ENCODE measurements at places on chromosomes 4 and X.
A peak's percentile ranks its signal among the peaks of the same experiment; 100 is the strongest.

- peak; percentile 77 for DNase-seq
Measured at GRCh38 chr4:56908206-56909085, 746 bp downstream of the REST start.

DNA sequence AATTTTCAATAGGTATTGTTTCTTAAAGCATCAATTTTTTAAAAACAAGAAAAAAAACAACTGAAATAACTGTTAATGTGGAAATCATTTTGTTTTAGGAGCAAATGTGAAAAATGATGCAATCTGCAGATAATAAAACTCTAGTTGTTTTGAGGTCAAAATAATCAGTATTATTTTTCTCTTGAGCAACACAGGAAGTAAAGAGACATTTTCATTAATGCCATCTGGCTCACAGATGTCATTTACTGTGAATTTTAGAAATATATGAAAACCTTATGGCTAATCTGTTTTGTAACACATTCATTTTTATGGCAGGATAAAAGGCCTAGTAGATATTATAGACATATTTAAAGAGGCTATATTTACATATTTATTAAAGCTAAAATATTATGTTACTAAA is 141.6 kb downstream of the PCDH18 start:
- no peak for DNase-seq

- DNase-seq: no peak
Measured at GRCh38 chr4:94583914-94584641, 132.3 kb downstream of the PDLIM5 start.

DNA sequence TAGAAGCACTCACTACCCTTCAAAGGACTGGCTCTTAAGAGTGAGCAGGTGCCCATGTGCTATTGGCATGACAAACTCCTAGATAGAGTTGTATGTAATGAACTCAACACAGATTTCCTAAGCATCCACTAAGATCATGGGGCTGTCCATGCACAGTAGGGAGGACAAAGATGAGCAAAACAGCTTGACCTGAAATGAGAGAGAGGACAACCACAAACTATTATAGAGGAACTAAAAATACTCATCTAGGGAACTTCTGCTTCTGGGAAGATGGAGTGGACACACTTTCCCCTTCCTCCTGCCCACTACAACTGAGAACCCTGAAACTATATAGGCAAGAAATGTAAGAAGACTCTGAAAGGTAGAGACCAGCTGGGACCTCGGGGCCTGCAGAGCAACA is 20.8 kb upstream of the TMEM128 start:
- no peak for DNase-seq

GRCh38 chr4:37754410-37755185 is 68.4 kb upstream of the RELL1 start:
- DNase-seq: no peak

GRCh38 chr4:102439812-102440211 is 61.3 kb upstream of the NFKB1 start:
- no peak for DNase-seq

DNA sequence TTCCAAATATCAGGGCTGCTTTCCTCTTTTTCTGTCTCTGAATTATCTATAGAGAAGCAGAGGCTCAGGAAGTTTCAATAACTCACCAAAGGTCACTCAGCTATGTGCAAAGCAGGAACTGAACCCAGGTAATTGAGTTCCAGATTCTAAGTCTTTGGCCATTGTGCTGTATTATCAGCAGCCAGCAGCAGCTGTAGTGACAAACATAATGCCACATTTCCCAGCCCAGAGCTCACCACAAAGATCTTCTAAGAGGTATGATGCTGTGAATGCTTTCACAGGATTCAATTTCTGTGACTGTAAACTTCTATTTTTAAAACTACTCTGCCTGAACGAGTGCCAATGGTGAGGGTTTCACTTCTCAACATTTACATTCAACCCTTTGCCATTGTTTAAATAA is 56.4 kb downstream of the SPOCK3 start:
- DNase-seq: no peak

GRCh38 chrX:34300871-34301270 is 168.8 kb upstream of the FAM47A start:
- no peak for DNase-seq

- no peak for DNase-seq
Measured at GRCh38 chrX:38287674-38288073, 39.6 kb downstream of the RPGR start.

DNA sequence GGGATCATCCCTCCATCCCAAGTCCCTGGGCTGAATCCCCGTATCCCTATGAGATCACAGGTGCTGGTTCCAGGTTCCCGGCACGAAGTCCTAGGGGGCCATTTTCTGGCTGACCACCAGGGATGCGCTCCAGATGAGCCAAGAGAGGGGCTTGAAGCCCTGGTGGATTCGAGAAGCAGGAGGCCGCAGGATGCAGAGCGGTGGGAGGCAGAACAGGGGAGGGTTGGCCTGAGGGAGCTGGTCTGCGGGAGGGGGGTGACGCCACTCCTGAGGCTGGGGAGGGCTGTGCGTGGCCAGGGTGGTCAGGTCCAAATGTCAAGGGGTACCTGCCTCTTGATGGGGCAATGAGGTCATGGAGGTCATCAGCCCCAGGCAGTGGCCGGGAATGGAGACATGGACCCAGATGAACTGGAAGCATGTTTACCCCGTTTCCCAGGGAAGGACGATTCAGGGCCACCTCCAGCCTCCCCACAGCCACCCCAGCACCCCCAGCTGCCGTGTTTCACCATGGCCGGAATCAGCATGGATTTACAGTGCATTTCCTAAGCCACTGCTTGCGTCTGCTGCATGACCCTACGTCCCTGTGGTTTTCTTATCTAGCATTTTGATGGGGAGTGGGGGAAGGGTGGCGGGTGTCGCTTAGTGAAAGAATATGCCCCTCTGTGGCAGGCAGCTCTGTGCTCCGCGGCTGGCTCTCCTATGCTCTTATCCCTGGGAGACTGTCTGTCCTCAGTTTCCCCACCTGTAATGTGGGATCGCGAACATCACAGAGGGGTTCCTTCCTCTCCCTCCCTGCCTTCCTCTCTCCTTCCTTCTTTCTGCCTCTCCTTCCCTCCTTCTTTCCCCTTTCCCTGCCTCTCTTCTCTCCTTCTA is 17.0 kb upstream of the HTRA3 start:
- DNase-seq: no peak
